Activated CD8-positive, alpha-beta memory T cell treated with anti-CD3 and anti-CD28 coated beads for 1 hour (primary cell): ENCODE measurements at places on chromosomes 2 and 18.

DNA sequence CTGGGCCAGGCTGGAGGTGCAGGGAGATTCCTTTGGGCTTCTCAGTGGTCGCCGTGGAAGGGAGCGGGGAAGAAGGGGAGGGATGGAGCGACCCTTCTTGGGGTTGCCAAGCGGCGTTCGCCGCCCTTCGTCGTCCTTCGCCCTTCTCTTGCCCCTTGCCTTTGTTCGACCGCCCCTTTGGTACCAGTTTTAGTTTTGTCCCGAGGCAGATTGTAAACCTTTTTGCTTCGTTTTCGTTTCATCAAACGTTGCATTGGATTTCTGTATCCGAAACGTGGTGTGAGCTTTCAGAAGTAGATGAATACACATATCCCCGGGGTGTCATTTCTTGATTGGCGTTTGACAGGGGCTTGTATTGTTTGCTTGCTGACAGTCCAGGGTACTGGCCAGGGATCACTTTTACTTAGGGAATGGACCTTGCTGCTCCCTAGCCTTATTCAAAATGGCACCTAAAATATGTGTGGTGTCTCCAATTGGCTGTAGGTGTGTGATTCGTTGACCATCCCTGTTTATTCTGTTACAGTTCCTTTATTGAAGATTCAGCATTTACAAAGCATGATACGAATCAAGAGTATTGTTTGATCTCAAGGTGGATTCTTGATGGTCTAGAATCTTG is 788 bp downstream of the USP14 start:
- DNase-seq, result no peak

- DNase-seq, result no peak
Observed at GRCh38 chr2:208253600-208254117, 1.2 kb downstream of the IDH1 start.

DNA sequence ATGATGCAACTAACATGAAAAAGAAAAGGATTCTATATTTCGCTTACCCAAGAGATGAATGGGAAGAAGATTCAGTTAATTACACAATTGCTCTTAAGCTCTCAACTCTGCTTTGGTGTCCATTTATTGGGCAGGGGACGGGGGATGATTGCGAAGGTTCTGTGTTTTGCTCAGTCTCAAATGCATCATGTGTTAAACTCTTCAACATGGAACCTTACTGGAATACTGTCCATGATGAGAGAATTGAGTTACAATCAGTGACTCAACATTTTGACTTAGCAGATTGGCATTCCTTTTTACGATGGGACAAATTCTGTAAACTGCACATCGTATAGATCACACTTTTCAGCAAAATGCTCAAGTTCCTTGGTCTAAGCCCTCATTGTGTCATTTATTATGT is 135.6 kb downstream of the RBMS1 start:
- DNase-seq, result no peak

DNA sequence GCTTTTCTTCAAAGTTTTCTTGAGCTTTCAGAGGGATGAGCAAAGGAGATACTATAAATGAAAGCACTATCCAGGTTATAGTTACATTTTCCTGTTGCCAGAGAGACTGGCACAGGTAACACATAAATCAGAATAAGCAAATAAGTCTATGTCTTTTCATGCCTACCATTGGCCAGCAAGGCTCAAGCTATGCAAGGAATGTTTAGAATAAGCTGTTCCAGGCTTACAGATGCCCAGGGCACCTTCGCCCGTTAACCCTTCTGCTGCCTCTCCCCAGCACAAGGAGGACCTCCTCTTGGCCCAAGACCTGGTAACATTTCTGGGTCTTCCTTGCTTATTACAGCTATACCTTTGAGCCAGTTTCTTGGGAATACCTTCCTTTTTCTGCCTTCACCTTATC is 233.7 kb upstream of the MEIS1 start:
- DNase-seq, result no peak
